Muscle of leg (tissue), 16 donors: ENCODE measurements at places on chromosomes 1 and 21. TPM values are rescaled to one million over a fixed set of nuclear protein-coding genes. Genes with fewer than 3 reads are reported as not detected.

GPR25 gene
- total RNA-seq: not detected

GPR3 gene
- 0.18 TPM for total RNA-seq

PGBD5 gene
- total RNA-seq: 10.3 TPM

ATP13A2 gene
- 8.8 TPM for total RNA-seq

DNA sequence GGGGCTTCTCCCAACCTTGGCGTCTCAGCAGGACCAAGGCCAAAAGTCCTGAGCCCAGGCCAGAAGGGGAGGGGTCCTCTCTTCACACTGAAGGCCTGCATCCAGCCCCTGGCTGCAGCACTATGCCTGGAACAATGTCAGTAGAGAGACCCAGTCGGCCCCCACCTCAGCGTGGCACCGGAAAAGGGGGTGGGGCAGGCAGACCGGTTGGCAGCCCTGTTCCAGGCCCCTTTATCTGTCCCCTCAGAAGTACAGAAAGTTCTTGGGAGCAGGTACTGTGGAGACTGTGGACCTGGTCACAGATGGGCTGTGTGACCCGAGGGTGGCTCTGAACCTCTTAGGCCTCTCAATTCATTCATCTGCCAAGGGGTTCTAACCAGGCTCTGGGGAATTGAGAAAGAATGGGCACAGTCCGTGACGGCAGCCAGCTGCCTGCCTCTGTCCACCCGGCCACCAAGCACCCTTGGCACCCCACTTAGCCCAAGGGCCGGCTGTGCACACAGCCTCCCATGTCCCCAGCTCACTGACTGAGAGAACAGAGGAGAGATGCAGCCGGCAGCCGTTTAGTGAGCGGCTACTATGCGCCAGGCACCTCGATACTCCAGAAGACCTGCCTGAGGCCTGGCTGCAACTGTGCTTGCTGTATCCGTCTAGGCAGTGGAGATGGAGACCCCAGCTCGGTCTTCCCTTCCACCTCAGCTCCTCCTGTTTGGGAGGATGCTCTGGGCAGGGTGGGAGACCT, 23.9 kb downstream of the RUNX3 start:
- H3K27ac ChIP-seq: no peak overlapping the region
- H3K4me3 ChIP-seq: no peak overlapping the region
- H3K27me3 ChIP-seq: peaks cover 2% of the 10 kb centered on the region
- no peaks in the 10 kb centered on the region for H3K36me3 ChIP-seq
- H3K4me1 ChIP-seq: peaks cover 4% of the 10 kb centered on the region

- H3K27me3 ChIP-seq: no peaks in the 10 kb centered on the region
- no peaks in the 10 kb centered on the region for H3K4me1 ChIP-seq
- no peak overlapping the region for H3K27ac ChIP-seq
- no peak overlapping the region for H3K4me3 ChIP-seq
- no peaks in the 10 kb centered on the region for H3K36me3 ChIP-seq
- no peak for DNase-seq
These were observed 43.3 kb upstream of the SOD1 start for GRCh38 chr21:31616216-31616615.

DNA sequence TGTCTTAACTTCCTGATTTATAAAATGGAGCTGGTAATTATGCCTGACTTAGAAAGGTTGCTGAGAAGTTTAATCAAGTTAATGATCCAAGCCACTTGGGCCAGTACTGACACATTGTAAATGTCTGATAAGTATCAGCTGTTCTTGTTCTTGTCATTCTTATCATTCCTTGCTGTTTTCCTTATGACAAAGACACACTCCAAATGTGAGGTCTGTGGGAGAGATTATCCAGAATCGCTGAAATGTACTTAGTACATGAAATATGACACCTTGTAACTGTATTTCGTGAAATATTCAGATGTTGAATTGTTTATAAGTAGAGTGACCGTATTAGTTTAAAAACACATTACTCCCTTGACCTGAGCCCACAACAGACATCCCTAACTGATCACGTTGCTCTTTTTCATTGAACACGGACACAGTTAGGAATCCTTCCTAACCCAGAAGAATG, 6.1 kb downstream of the AADACL4 start:
- DNase-seq: no peak
- H3K27me3 ChIP-seq: peaks cover 2% of the 10 kb centered on the region
- H3K27ac ChIP-seq: no peak overlapping the region
- no peaks in the 10 kb centered on the region for H3K36me3 ChIP-seq
- H3K4me3 ChIP-seq: no peak overlapping the region

- no peaks in the 10 kb centered on the region for H3K36me3 ChIP-seq
- no peak overlapping the region for H3K27ac ChIP-seq
- peaks cover 7% of the 10 kb centered on the region for H3K4me1 ChIP-seq
- H3K27me3 ChIP-seq: peaks cover 30% of the 10 kb centered on the region
These were observed 292.2 kb downstream of the RRAGC start for GRCh38 chr1:38567401-38567800.

- no peaks in the 10 kb centered on the region for H3K36me3 ChIP-seq
- no peak overlapping the region for H3K4me3 ChIP-seq
- H3K4me1 ChIP-seq: peaks cover 10% of the 10 kb centered on the region
- peak; percentile 75 for DNase-seq
These were observed 115.4 kb upstream of the HOOK1 start for GRCh38 chr1:59699227-59699847.

GRCh38 chr1:24898152-24898908, 31.7 kb downstream of the RUNX3 start:
- no peaks in the 10 kb centered on the region for H3K36me3 ChIP-seq
- H3K4me3 ChIP-seq: no peak overlapping the region
- no peak overlapping the region for H3K27ac ChIP-seq

GRCh38 chr1:213399695-213400094, 348.7 kb downstream of the RPS6KC1 start:
- no peaks in the 10 kb centered on the region for H3K36me3 ChIP-seq
- H3K4me3 ChIP-seq: no peak overlapping the region
- H3K27ac ChIP-seq: no peak overlapping the region
- no peaks in the 10 kb centered on the region for H3K27me3 ChIP-seq

DNA sequence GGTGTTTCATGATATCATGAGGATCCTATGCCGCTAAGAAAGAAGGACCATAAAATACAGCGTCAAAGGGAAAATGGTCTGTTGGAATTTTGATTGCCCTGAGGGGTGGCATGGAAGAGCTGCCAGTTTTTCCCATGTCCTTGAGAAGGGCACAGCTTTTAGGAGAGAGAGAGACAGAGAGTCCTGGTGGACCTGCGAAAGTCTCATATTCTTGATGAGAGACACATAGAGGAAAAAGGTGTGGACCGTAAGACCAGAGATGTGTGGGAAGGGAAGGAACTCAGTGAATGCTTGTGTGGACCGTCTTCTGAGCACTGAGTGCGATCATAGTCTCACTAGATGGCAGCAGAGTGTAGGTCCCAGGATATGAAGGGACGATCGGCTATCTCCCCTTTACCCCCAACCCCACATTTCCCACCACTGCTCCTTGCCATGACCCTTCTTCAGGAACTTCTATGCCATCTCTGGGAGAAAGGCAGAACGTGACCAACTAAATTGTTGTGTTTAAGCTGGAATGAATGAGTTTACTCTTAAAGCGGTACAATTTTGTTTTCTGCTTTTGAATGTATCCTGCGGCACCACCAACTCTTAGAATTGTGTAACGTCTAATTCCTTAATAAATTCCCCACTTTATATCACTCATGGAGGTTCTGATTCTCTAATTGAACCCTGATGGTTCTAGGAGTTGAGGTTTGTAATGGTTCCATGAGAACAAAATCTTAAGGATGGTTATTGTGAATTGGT, 117.7 kb downstream of the CTH start:
- no peak overlapping the region for H3K4me3 ChIP-seq
- no peaks in the 10 kb centered on the region for H3K4me1 ChIP-seq
- DNase-seq: peak; percentile 39

DNA sequence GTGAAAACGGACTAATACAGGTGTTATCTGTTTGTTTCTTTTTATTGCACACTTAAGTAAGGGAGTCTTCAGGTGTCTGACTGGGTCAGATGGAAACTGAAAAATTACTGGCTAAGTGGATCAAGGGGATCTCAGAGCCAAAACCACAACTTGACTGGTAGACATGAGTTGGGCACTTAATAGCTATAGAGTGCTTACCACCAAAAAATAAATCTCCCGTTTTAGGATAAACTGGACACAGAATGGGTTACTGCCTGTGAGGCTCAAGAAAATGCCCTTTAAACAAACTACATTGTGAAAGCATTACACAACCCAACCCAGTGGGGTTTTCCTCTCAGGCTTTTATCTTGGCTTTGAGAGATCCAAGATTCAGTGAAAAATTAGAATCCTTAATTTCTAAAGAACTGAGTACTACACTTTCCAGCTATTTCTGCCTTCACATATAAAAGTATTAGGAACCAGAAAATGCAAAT, 134.0 kb upstream of the LYPLAL1 start:
- H3K27me3 ChIP-seq: no peaks in the 10 kb centered on the region
- no peak for DNase-seq

- H3K27me3 ChIP-seq: no peaks in the 10 kb centered on the region
- H3K4me3 ChIP-seq: no peak overlapping the region
- DNase-seq: no peak
- no peaks in the 10 kb centered on the region for H3K4me1 ChIP-seq
These were observed 447.3 kb downstream of the PLA2G4A start for GRCh38 chr1:187275985-187276575.
